Effector memory CD4-positive, alpha-beta T cell (primary cell): ENCODE measurements at places on chromosomes 16 and 17.

DNA sequence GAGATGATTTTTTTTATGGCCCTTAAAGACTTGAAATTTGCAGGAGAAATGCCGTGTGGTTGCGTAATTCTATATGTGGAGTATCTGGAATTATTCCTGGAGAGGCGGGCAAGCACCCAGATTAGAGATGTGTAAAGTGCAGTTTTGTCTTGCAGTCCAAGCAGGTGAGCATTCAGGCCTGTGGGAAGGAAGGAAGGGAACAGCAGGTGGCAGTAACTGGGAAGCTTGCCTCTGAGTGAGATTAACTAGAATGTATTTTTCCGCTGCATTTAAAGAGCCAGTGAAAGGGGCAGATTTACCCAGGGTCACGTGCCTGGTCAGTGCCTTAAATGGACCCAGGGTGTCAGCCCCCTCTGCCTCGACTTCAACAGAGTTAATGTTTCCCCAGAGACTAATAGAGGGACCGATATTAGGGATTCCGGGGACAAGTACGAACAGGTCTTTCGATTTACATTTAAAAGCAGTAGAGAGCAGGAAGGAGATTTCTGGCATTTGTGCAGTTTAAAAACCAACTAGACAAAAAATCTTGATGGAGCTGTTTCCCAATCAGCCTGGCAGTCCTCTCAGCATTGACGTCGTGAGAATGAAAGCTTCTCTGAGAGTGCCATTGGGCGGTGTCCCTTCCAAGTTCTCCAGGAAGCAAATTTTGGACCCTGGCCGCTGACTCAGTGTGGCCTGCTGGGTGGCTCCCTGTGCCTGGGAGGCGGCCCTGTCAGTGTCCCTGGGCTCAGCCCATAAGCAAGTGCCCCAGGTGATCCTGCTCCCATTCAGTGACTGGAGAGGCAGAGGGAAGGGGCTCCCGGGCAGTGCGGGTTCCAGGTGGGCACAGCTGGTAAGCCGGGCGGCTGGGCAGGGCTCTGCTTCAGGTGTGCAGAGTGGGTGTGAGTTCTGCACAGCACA lies 38.2 kb downstream of the KSR1 start:
- DNase-seq = no peak

- no peak for DNase-seq
These were observed 5.3 kb downstream of the NTHL1 start for GRCh38 chr16:2042171-2042985.

DNA sequence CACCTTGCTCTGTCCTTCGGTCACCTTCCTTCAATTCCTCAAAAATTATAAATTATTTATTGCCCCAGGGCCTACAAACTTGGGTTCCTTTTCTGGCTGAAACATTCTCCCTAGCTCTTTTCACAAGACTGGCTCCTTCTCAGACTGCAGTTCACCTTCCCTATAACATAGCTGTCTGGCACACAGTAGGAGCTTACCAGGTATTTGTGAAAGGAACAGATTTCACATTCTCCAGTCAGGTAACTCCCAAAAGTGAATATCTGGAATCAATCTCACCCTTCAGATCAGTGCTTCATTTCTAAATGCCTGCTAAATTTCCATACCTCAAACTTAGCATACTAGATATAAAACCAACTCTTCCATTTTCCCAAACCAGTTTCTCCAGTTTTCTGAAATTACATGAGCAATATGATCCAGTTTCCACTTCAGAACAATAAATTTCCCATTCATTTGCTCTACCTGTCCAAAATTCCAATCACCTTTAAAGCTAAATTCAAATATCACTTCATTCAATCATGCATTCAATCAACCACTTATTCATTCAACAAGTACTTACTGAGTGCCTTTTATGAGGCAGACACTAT lies 6.1 kb downstream of the RFFL start:
- DNase-seq = no peak

- DNase-seq = no peak
These were observed 1.8 kb downstream of the CCDC78 start for GRCh38 chr16:724188-725040.

GRCh38 chr16:29702269-29702668 lies 23.3 kb downstream of the QPRT start:
- DNase-seq = peak; percentile 42

GRCh38 chr17:28810437-28810836 lies 32.2 kb downstream of the FAM222B start:
- no peak for DNase-seq

DNA sequence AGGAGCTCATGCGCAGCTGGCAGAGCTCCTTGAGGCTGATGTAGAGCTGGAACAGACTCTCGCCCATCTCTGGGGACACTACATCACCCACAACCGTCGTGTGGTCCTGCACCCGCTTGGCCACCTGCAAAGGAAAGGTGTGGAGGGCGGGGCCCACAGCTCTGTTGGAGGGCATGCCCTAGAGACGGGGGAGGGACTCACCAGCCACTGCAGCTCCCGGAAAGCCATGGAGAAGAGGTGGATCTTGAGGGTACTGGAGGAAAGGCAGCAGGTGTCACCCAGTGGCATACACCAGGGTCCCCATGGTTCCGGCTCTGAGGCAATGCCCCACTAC lies 8.6 kb downstream of the UNC13D start:
- no peak for DNase-seq

GRCh38 chr17:55710829-55711496 lies 11.7 kb downstream of the TMEM100 start:
- DNase-seq = no peak

- DNase-seq = no peak
These were observed 13.8 kb downstream of the IL34 start for GRCh38 chr16:70659953-70660671.

GRCh38 chr17:47224966-47225365 lies 15.8 kb downstream of the MYL4 start:
- DNase-seq = no peak

DNA sequence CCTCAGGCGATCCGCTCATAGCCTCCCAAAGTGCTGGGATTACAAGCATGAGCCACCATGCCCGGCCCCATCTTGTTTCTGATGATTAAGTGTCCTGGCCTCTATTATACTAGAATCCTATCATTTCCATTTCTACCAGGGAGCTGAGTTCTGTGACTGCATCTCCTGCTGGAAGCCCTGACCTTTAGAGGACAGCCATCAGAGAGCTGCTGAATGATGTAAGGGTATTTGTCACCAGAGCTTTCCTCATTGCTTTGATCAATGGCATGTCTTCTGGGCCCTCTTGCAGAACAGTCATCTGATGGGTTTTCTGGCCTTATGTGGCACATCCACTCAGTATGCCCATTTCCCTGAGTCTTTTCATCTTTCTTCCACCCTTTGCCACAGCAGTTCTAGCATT lies 39.9 kb downstream of the PSMD12 start:
- no peak for DNase-seq

DNA sequence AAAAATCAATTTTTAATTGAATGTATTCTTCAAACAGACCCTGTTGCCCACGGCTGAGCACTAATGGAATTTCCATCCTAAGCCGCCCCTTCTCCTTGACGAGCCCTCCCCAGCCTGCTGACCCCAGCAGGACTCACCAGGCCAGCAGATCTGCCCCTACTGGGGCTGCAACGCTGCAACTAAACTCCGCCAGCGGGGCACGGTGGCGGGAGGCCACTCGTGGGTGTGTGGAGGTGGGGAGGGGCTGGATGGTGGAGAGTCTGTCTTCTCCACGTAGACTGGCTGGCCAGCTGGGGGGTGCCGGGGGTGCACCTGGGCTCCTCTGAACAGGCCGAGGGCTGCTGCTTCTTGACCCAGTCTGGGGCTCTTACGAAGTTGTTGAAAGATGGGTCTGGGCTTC lies 67.8 kb downstream of the ENGASE start:
- DNase-seq = no peak

GRCh38 chr17:1229349-1229899 lies 40.8 kb upstream of the BHLHA9 start:
- peak; percentile 17 for DNase-seq

GRCh38 chr16:4306470-4307214 lies 9.2 kb upstream of the GLIS2 start:
- DNase-seq = peak; percentile 50

DNA sequence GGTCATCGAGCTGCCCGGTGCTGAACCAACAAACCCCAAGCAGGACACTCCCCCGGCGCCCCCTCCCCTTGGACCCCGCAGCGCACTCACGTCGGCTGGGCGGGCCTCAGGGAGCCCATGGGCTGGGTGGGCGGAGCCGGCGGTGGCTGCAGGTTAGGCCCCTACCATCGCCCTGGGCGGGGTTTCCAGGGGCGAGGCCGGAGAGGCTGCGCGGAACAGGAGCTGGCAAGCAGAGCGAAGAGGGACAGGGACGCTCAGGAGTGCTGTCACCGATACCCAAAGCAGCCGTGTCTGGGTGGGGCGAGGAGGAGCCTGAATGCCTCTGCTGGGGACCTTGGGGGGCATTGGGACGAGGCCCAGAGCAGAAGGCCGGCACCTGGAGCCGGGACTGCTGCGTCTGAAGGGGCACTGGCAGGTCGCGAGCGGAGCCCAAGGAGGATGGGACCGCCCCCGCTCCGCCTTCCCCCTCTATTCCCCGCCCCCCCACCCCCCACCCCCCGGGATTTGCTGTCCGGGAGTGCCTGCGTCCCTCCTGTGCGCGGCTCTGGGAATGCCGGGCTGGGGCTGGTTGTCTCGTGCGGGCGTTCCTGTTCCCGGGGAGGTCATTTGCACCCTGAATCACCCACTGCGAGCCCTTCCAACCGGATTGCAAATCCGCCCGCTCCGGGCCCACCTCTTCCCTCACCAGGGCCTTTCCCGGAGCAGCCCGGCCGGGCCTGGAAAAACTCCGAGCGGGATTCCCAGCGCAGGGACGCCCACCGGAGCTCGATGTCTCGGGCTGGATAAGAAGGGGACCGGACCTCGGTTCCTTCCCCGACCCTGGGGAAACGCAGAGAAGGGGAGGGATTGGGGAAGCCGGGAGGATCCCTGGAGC lies 902 bp downstream of the ARHGAP27 start:
- peak; percentile 68 for DNase-seq

- no peak for DNase-seq
These were observed at the start of gene HOXB13 for GRCh38 chr17:48728232-48729231. Gene HOXB13, minus strand, starts transcription at chr17:48728750. Its CDS starts 157 bp downstream, at chr17:48728593.

DNA sequence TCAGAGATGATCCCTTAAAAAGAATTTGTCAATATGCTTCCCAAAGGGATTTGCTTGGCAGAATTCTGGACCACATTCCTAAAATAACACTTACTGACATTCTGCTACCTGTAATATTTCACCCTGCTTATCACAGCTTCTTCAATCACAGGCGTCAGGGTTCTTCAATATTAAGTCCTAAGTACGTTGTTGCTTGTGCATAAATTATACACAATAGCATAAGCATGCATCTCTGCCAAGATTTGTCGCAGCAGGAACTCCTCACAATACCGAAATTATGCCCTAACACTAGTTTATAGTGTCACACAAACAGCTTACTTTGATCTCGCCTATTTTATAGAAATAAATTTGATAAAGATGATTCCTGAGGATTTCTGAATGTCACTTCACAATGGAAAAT lies 48.9 kb downstream of the UBE2G1 start:
- no peak for DNase-seq

DNA sequence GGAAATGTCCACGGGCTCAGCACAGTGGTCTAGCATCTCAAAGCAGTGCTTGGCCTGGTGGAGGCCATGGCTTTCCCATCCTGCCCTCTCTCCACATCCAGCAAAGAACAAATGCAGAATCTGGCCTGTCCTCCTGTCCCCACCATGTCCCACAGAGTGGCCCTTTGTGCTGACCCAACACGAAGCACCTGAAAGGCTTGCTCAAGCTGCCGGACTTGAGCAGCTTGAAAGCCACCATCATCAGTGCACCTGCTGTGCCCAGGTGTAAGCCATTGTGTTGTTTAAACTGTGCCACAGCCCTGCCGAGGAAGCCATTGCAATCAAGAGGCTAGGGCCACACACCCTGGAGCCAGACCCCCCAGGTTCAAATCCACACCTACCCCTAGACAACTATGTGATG lies 115.5 kb downstream of the SOCS1 start:
- no peak for DNase-seq

DNA sequence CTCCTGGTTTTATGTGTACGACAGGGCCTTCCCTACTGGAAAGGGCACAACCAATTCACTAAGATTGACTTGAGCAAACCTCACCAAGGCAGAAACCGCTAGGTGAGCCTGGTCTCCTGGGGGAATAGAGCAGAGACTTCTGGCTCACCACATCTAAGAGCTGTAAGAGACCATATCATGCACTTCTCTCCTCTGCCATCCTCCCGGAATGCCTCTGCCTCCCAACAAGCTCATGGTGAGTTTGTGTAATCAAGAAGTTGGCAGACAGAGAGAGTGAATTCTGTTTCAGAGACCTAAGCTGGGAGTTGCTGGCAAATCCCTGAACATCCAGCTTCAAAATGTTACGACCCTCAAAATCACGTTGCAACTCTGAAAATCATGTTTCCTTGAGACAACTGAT lies 154.8 kb downstream of the SLC39A11 start:
- DNase-seq = no peak

- no peak for DNase-seq
These were observed 31.4 kb downstream of the ANKRD11 start for GRCh38 chr16:89458967-89459366.

GRCh38 chr17:20173091-20173490 lies 163.9 kb downstream of the SPECC1 start:
- DNase-seq = no peak

- DNase-seq = no peak
These were observed 154.4 kb downstream of the FOXL1 start for GRCh38 chr16:86732621-86733295.

GRCh38 chr17:8345052-8345690 lies 5.5 kb downstream of the ODF4 start:
- no peak for DNase-seq

DNA sequence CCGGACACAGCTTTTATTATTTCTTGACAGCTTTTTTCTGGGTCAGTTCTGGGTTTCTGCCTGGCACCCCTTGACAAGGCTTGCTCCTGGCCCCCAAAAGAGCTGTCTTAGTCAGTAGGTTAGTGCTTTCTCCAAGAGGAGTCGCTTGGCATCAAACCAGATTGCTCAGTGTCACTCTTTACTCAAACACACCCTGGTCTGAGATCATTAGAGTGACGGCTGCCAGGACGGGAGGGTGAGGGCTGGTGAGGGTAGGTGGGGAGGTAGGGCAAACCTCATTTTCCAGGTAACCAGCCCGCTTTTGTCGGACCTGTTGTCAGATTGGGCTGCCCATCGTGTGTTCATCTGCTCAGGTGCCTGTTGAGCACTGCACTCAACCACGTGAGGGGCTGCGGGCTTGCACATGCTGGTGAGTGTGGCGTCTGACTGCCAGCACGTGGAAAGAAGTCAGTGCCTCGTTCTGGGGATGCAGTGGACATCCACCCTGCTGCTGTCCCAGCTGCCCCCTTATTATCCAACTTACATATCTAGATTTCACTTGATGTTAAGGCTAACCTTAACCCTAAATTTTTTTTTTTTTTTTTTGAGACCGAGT lies 12.4 kb downstream of the TMEM94 start:
- no peak for DNase-seq

DNA sequence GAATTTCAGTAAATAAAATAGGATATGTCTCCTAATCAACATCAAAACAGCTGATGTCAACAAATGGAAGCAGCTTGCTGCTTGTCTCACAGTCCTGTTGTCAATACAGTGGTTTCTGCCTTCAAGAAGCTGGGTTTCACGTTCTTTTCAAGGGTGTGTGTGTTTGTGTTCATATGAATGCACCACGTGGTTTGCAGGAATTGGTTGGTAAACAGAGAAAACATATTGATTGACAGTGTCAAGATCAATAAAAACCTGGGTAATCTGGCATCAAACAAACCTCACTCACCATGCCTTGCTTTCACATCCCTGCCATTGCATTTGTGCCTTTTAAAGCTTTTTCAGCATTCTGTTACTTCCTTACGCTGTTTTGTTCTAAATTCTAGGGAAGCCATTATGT lies 585.7 kb upstream of the CA10 start:
- DNase-seq = no peak
